ENCODE measurements at places on chromosomes 12 and 14. TPM values are rescaled to one million over a fixed set of nuclear protein-coding genes. Genes with fewer than 3 reads are reported as not detected.

TMPRSS12 gene
- not detected for total RNA-seq

EML1 gene
- 0.23 TPM for total RNA-seq

ALDH1L2 gene
- 0.15 TPM for total RNA-seq

KRT71 gene
- not detected for total RNA-seq

CARMIL3 gene
- total RNA-seq: 0.15 TPM

HNF1A gene
- total RNA-seq: not detected

PLEKHG3 gene
- total RNA-seq: 53.3 TPM

C12orf54 gene
- not detected for total RNA-seq

RPAP3 gene
- 41.8 TPM for total RNA-seq

NRL gene
- 4.5 TPM for total RNA-seq

PRIMA1 gene
- total RNA-seq: not detected

NT5DC3 gene
- total RNA-seq: 6.1 TPM

SLC5A8 gene
- not detected for total RNA-seq

GALNT8 gene
- total RNA-seq: 1.3 TPM

CYP27B1 gene
- 1.4 TPM for total RNA-seq

SCN8A gene
- total RNA-seq: 0.25 TPM

MYG1 gene
- 50.8 TPM for total RNA-seq

PRR4 gene
- 0.87 TPM for total RNA-seq

FAIM2 gene
- total RNA-seq: 0.08 TPM

DCAF11 gene
- 71.5 TPM for total RNA-seq
